ENCODE measurements at places on chromosomes 4 and X.

GRCh38 chr4:178083968-178084367 is 641.7 kb upstream of the AGA start:
- no peak for DNase-seq

DNA sequence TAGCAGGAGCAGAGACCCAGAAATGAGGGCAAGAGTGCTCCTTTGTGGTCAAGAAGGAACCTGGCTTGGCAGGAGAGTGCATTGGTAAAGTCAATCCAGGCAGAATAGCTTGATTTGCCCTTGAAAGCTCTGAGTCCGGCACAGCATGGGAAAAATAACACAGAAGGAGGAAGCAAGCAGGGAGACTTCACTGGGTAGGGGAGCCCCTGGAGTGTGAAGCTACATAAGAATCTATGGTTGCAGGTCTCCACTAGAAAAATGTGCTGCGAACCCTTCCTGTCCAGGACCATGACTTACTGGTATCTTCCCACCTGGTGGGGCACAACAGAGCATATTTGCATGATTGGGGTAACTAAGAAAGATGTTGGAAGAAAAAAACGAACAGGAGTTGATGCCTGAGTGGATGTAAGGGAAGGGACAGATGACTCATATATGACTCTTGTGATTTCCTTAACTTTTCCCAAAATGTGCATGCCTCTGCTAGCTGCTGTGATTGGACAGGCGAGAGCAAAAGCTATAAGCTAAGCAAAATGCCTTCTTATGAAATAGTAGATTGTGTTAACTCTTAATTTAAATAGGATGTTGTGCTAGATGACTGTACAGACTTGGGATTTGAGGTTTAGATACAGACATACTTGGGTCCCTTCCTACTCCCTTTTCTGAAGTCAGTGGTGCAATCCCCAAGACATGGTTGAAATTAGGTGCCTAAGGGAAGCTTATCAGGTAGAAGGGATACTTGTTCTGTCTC is 3.3 kb downstream of the IL13RA1 start:
- no peak for DNase-seq

GRCh38 chrX:87160435-87161010 is 357.1 kb upstream of the KLHL4 start:
- DNase-seq, result no peak

- no peak for DNase-seq
Observed at GRCh38 chr4:54218736-54219135, 10.4 kb upstream of the PDGFRA start.

Data from stimulated activated CD8-positive, alpha-beta memory T cell treated with anti-CD3 and anti-CD28 coated beads, Interleukin-7, amount 100 ng/mL, for 1 hour (primary cell).